Hepatic stellate cell (primary cell): ENCODE measurements at places on chromosomes 13 and 19.

DNA sequence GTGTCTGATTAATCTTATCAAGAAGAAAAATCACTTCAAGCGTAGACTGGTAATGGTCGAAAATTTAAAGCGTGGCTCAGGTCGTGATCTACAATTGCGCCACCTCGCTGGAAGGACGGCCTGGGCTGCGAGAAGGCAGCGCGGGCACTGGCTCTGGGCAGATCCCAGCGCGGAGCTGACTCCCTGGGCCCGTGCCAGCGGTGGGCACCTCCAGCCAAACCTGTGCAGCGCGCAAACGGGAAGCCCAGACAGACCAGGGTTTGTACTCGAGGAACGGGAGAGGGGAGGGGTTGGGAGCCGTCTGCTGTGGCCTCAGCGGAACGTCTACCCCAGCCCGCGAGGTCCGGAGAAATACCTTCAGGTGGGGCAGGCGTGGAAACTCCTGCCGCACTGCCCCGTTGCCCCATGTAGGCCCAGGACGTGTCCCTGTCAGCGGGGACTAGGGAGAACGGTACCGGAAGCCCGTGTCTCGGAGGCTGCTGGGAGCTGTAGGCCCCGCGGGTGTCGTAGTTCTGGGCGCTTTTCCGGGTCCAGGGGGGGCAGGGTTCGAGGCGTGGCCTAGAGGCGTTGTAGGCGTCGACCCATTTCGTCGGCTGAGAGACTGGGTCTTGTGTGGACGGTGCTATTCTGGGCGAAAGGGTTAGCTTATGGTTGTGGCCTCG lies 21.1 kb downstream of the ZNF274 start:
- DNase-seq = no peak

GRCh38 chr19:40378509-40378908 lies 11.5 kb downstream of the HIPK4 start:
- no peak for DNase-seq

DNA sequence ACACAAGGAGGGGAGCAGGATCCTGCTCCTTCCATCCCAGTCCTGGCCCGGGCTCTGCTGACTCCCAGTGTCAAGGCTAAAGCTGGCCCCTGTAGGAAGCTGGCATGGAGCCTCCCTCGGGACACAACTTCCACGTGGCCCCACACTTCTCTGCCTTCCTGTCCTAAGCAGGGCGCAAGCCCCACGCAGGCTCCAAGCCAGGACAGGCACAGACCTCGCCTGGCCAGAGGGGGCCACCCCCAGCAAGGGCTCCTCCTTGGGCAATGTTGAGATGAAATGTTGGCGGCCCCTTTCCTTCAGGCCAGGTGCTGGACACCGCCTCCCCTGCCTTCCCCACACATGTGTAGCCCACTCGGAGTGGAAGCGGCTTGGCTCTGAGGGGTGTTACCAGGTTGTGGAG lies 66.6 kb downstream of the COL4A1 start:
- no peak for DNase-seq

DNA sequence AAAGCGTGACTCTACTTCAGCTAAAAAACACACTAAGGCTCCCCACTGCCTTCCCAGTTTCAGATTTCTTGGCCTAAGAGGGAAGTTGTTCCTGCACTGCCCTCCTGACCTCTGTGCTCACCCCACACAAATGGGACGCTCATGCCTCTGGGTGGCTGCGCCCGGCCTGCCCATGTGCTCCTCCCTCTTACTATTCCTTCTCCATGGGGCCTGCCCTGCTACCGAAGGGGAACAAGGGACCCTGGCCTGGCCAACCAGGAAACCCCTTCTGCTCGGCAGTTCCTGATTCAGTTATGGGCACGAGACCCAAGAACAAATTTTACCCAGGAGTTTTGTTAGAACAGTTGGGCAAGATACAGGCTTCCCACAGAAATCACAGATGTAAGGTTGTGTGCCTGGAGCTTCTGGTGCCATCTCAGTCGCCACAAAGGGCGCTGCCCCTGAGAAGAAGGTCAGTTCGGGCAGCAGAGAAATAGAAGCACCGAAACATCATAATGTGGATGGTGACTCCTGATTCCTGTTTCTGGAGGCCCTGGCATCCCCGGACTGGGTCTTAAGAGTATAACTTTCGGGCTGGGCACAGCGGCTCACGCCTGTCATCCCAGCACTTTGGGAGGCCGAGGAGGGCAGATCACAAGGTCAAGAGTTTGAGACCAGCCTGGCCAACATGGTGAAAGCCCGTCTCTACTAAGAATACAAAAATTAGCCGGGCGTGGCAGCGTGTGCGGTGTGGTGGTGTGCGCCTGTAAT lies 5.4 kb upstream of the PLPP2 start:
- no peak for DNase-seq

DNA sequence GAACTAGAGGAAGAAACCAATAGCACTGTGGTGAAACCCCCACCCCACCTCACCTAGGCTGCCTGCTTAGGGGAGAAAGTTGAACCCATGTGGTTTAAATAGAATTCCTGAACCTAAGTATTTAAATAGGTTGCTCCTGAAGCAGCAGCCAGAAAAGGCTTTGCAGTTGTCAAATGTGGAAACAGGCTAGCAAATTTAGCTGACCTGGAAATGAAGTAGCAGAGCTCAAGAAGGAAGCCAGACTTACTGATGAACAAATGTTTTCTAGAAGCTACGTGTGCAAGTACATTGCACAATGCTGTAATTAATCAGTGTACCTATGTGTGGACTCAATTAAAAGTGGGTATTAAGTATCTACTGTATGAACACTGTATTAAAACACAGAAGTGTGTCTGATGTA lies 61.3 kb downstream of the SCEL start:
- DNase-seq = no peak

DNA sequence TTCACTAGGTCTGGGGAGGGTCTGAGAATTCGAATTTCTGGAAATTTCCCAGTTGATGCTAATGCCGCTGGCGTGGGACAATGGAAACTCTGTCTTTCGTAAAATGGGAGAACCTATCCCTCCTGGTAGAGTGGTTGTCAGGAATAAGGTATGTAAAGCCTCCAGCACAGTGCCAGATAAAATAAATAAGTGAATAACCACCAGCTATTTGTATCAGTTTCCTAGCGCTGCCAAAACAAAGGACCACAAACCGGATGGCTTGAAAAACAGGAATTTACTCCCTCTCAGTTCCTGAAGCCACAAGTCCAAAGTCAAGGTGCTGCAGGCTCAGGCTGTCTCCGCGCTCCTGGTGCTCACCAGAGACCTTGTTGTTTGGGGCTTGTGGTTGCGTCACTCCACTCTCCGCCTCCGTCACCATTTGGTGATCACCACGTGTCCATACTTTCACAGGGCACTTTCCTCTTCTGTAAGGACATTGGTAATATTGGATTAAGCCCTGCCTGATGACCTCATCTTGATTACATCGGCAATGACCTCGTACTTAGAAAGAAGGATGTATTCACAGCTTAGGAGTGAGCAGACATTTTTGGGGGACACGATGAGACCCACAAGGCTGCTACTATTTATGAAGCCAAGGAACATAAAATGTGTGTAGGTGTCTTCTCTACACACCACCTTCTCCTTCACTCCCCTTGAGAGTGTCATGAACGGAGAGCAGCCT lies 428.5 kb downstream of the IRS2 start:
- DNase-seq = no peak

GRCh38 chr19:32671883-32672593 lies 2.9 kb downstream of the ANKRD27 start:
- no peak for DNase-seq
